ENCODE measurements at places on chromosomes 16 and 17.

- no peak for DNase-seq
Measured at GRCh38 chr17:27430882-27431491, 25.3 kb upstream of the KSR1 start.

- DNase-seq = peak; percentile 53
Measured at GRCh38 chr17:15351925-15352324, 10.5 kb upstream of the TEKT3 start.

DNA sequence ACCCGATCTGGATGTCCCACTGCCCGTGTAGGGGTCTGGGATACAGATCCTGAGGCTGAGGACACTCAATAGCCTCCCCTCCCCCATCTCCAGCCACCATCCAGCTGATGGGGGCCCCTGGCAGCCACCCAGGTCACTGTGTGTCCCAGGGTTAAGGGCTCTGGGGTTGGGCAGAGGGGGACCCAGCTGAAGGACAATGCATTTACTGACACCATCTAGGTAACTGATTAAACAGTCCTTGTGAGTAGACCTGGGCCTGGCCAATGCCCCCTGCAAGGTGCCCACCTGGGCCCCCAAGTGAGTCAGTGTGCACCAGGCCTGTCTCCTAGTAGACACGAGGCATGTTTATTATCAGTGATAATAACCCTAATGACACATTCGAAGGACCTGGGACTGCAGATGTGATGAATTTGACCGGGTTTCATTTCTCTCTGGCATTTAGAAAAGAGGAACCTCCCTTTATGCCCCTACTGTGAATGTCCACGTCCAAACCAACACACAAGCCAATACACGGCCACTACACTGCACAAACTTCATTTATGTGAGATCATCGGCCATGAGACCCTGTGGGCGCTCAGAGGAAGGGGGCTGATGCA lies 261.9 kb upstream of the FOXF1 start:
- DNase-seq = no peak

DNA sequence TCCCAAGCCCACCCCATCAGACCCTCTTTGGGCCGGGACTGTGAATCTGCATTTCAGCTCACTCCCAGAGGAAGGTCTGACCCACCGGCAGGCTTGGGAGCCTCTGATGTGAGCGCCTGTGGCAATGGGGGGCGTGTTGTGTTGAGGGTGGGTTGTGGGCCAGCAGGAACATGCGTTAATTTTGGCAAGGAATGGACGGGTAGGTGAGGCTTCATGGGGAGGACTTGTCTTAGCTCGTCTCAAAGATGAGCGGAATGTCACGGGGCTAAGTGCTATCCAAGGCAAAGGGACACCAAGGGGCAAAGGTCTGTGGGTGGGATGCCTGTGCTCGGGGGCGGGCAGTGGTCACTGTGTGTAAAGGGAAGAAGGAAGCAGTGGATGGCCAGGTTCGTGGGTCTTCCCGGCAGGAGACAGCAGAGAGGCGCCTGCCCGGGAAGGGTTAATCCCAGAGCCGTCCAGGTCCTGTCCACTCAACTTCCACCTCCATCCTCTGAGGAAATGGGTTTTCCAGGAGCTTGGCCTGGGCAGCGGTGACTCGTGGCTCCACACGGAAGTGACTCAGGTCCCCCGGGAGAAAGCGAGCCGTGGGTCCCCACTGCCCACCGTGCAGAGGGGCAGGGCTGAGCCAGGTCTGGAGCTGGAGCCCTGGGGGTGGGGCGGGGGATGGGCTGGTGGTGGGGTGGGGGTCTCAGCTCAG lies 17.4 kb downstream of the ADGRG1 start:
- no peak for DNase-seq

DNA sequence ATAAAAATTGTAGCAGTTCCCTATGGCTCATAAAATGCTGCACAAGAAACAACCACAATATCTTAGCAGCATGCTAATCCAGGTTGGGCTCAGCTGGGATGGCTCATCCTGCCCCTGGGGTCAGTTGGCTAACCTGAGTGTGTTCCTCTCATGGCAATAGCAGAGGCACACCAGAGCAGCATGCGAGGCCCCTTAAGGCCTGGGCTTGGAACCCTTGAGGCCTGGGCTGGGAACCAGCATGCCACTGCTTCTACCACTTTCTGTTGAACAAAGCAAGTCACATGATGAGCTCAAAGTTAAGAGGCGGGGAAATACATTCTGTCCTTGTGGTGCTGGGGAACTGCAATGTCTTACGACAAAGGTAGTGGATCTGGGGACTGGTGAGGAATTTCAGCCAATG lies 154.4 kb upstream of the FOXF1 start:
- DNase-seq = no peak

- no peak for DNase-seq
Measured at GRCh38 chr17:29159306-29159860, 20.8 kb downstream of the MYO18A start.

- DNase-seq = no peak
Measured at GRCh38 chr17:33989361-33990148, 265.5 kb upstream of the CCL2 start.

- peak; percentile 82 for DNase-seq
Measured at GRCh38 chr16:57807968-57808528, 5.8 kb upstream of the KIFC3 start.

DNA sequence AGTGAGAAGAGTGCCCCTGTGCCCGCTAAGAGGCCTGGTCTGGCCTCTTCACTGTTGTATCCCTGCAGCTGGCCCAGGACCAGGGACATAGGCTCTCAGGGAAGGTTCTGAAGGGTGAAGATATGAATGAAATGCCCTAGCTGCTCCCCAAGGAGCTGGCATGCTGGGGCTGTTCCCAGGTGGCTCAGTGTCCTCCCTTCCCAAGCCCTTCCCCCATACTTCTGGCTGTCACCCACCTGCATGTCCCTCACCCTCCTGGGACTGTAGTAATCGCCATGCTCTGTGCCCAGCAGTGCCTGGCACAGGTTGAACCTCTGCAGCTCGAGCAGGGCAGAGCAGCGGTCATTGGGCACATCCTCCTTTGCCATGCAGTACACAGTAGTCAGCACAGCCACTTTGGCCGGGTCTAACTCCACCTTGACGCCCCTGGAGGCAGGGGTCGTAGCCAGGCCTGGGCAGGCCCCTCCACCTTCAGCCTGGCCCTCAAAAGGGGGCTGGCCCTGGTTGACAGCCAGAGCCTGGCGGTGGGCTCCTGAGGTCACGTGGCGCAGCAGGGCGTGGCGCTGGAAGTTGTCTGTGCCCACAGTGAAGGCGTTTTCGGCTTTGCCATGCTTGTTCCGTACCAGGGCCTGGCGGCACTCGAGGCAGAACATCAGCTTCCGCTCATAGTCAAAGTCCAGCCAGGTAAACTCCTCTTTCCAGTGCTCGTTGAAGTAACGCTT lies 7.6 kb downstream of the C17orf113 start:
- no peak for DNase-seq

DNA sequence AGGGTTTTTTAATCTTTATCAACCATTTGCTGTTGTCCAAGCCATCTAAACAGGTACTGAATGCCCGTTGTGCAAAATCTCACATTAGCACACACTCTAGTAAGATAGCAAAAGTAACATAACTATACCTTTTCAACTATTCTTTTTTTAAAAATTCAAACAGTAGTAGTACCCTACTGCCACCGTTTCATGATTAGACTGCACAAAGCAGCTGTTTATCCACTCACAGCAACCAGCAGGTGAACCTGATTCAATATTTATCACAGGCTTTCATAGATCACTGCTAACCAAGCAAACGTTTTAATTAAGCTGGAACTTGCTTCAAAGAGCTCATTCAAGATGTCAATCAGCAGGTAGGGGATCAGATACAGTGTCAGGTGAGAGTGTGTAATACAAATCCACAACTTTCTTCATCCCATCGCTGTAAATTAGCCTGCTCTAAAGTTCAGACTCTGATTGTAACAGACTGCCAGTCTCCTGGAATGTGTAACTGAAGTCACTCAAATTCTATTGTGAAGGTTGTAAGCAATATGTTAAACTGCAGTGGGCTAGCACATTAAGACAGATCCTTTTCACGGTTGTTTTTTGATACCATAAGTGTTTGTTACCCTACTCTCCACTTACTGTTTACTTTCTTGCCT lies 47.3 kb downstream of the BRIP1 start:
- DNase-seq = no peak

DNA sequence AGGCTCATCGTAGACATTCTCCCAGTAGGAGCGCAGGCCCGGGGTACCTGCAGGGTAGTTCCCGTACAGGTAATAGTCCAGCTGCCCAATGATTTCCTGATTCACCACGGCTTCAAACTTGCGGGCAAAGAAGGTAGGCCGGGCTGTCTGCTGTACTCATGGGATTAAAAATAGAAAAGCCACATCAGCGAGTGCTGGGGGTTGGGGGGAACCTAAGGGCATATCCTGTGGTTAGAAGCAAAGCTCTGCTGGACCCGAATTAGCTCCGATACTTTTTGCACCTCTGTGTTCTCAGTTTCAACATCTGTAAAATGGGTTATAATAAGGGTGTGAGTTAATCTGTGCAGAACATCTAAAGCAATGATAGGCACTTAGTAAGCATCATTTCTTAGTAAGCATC lies 336.2 kb downstream of the XYLT1 start:
- DNase-seq = no peak

- DNase-seq = peak; percentile 16
Measured at GRCh38 chr17:42937712-42938596, 26.3 kb downstream of the AARSD1 start.

DNA sequence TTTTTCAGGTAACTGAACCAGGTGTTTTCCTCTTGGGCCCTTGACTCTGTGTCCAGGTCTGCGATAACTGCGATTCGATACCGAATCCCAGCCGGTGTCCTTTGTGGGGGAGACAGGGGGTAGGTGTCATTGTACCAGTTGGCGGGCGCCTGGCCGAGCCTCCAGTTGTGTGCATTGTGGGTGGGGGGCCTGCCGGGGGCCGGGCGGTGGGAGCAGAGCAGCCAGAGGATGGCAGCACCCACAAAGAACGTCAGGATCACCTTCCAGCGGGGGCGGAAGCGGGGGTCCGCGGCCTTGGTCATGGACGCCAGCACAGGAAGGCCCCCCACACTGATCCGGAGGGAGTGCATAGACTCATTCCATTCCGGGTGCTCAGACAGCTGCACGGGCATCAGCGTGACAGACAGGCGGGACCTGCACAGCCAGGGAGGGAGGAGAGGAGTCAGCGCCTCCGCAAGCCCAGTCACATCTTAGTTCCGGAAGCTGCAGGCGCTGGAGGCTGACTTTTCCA lies 12.3 kb downstream of the CANT1 start:
- DNase-seq = no peak

GRCh38 chr16:3149630-3150345 lies 15.0 kb downstream of the ZNF213 start:
- no peak for DNase-seq

DNA sequence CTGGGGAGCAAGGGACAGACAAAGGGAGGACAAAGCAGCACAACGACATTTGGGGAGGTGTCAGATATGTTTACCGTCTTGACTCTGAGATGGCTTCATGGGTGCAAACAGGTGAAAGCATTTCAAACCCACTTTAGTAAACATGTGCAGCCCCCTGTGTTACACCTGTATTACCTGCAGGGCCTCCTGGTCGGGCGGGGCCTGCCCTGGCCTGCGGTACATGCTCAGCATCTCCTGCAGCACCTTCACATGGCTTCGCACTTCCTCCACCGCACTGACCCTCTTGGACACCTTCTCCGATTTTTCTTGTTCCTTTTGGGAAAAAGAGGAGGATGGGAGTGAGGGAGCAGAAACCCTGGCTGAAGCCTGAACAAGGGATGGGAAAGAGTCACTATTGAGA lies 24.5 kb downstream of the GGA2 start:
- no peak for DNase-seq

DNA sequence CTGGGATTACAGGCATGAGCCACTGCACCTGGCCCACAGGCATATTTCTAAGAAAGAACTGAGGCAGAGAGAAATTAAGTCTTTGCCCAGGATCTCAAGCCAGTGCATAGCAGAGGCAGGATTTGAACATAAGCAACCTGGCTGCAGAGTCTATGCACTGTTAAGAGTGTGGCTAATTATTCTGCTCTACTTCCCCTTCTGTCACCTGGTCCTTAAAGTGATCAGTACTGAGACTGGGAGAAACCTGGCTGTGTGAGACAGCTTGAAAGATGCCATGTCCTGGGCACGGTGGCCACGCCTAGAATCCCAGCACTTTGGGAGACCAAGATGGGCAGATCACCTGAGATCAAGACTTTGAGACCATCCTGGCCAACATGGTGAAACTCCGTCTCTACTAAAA lies 58.1 kb downstream of the IQCK start:
- no peak for DNase-seq

GRCh38 chr16:70701596-70701995 lies 15.7 kb upstream of the MTSS2 start:
- DNase-seq = no peak

DNA sequence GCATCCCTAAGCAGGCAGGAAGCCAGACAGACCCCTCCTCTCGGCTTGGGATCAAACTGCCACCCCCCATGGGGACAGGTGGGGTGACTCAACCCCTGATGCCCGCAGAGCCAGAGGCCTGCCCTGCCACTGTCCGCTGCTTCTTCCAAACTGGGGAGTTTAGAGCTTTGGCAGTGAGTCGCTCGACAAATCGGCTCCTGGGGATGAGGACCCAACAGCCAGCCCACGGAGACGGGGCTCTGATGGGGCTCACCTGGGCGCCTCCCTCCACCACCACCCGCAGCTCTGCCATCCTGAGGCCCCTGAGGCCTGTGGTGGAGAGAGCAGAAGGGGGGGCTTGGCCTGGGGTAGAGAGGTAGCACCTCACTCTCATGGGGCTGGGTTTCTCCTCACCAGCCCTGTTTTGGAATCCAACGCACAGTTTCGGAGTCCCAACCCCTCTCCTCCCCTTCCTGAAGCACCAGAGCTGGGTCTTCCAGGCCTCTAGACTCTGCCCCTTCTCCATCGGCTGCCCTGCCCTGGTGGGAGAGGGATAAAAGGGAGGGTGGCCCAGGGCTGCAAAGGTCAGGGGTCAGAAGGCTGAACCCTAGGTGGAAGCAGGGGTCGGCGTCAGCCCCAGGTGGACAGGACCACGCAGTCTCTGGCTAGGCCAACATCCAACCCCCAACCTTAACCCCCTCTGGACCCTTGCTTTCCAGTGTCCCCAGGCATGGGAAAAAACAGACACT lies 5.8 kb downstream of the PRSS22 start:
- DNase-seq = no peak

- DNase-seq = peak; percentile 53
Measured at GRCh38 chr16:31529108-31529936, 1.6 kb downstream of the AHSP start.

DNA sequence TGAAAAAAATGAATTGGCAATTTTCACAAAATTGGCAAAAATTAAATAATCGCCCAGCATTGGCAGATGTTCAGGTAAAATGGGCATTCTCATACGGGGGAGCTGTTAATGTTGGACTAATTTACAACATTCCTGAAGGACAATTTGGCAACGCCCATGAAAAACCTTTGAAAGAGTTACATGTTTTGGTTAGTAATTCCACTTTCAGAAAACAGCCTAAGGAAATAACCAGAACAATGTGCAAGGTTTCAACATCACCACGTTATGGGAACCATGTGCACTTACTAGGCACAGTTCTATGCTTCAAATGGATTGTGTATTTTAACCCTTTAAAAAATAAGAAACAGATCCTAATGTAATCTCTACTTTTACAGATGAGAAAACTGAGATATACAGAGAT lies 62.7 kb downstream of the CDYL2 start:
- DNase-seq = no peak

- no peak for DNase-seq
Measured at GRCh38 chr16:83953796-83954576, 946 bp downstream of the OSGIN1 start.

Data from fibroblast of skin of left biceps (primary cell).